Spleen (tissue), 13 donors: ENCODE measurements at places on chromosomes 3 and 15. TPM values are rescaled to one million over a fixed set of nuclear protein-coding genes. Genes with fewer than 3 reads are reported as not detected.

IFRD2 gene
- polyA plus RNA-seq, result 58.4 TPM

SPATA16 gene
- polyA plus RNA-seq, result not detected

CYFIP1 gene
- 14.2 TPM for polyA plus RNA-seq

BOC gene
- polyA plus RNA-seq, result 1.6 TPM

CEP97 gene
- 1.00 TPM for polyA plus RNA-seq

FAM107A gene
- 17.2 TPM for polyA plus RNA-seq

DNA sequence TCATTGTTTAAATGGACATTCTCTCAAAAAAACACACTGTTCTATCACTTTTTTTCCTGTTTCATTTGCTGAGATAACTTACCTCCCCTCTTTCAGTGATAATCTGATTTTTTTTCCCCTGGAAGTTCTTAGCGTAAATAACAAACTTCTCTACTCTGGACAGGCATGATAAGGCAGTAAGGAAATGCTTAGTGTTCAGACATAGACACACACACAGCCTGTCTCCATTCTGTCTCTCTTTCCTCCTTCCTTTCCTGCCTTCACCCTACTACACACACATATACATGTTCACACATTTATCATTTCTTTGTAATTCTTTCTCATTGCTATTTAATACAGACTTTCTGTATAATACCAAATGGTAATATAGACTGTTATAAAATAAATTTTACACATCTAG lies 470.8 kb upstream of the ROBO1 start:
- no peak for DNase-seq

GRCh38 chr3:117128872-117129271 lies 419.3 kb downstream of the TUSC7 start:
- no peak for DNase-seq

DNA sequence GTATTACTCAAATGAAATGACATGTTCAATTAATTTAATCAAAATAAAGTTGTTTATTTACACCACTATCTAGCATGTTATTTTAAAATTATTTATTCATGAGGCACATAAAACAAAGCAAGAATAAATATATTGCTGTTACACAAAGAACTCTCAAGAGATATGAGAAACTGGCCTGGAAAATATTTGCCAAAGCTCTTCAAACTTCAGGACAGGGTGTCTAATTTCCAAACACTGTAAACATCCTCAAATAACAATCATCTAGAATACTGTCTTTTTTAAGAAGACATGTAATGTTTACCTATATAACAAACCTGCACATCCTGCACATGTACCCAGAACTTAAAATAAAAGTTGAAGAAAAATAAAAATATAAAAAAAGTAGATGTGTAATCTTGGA lies 876.6 kb downstream of the TUSC7 start:
- no peak for DNase-seq

- DNase-seq, result no peak
Observed at GRCh38 chr3:188489639-188490405, 335.9 kb downstream of the LPP start.

- DNase-seq, result no peak
Observed at GRCh38 chr3:108222853-108223565, 785 bp upstream of the IFT57 start.

DNA sequence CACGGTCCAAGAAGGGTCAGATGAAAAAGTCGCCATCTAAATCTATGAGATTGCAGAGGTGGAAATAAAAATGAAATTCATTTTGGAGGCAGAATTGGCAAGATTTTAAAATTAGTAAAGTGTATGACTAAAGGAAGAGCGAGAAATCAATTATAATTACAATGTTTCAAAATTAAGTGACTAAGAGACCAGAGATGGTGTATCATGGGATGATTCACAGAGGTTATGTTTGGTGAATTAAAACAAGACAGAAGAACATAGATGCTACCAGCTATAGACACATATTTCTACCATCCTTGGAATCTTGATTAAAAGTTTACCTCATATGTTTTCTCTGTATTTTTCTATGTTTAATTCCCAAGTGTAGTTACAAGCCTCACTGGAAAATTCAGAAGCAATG lies 308.9 kb upstream of the DNAJC19 start:
- DNase-seq, result no peak

GRCh38 chr15:58362262-58362922 lies 69.4 kb upstream of the LIPC start:
- DNase-seq, result no peak

DNA sequence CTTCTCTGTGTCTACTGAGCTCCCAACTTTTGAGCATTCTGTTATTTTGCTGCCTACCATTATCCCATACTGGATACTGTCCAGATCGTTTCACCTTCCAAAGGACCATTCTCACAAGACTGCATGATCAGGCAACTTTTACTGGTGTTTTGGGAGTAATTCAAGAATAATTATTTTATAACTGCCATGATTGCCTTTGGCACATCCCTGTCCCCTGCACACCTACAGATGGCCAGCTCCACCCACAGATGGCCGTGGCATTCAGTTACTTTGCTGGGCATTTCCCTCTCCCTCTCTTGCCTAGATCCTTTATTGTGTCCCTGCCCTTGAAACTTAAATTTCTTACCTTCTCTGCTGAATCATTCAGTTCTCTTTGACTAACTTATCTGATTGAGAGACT lies 263.9 kb downstream of the DIPK2A start:
- no peak for DNase-seq

DNA sequence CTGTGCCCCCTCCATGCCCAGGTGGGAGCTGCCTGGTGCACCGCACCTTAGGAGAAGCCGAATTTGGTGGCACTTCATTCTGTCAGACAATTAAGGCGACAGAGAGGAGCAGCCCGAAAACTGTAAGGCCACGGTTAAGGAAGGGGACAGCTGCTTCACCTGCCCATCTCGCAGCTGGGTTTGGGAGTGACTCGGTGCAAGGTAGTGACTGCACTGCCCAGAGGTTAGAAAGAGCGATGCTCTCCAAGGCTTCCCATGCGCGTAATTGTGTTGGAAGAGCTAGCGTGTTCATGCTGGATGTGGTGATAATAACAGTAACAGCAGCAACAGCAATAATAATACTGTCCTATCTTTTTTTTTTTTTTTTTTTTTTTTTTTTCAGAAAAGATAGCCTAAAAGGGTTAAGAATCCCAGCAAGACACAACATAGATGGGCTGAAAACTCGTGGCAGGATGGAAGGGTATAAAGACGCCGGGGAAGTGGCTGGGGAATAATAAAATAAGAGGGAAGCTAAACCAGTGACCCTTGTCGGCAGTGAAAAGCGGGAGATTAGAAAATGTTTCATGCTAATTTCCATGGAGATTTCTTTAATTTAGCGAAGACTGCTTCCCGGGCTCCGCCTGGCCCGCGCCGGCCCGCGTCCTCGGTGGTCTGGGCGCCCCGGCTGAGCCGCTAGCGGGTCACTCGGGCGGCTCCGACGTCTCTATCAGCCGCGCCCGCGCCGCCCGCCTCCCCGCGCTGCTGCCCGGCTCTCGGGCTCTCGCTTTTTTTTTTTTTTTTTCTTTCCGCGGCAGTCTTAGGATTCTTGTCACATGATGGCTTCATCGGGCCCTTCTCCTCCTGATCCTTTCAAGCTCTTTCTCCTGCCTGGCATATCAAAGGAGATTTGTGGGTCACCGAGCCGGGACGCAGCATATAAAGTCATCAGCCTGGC lies 617.1 kb downstream of the NR2F2 start:
- no peak for DNase-seq

DNA sequence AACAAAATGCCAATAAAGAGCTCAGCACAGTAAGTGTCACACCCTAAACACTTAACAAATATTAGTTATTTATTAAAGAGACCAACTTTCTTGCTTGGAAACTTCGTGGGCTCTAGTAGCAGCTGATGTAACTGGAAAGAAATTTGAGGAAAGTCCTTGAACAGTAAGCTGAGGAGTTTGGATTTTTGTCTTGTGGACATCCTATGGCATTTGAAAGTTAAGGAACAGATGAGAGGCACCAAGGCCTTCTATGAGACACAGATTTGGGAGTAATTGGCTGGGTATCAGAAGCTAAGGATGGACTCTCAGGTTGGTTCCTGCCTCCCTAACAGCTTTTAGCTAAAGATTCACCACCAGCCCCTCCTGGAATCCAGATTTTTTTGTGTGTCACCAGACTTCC lies 59.7 kb upstream of the FILIP1L start:
- no peak for DNase-seq

GRCh38 chr3:45280232-45280631 lies 54.1 kb upstream of the TMEM158 start:
- no peak for DNase-seq

DNA sequence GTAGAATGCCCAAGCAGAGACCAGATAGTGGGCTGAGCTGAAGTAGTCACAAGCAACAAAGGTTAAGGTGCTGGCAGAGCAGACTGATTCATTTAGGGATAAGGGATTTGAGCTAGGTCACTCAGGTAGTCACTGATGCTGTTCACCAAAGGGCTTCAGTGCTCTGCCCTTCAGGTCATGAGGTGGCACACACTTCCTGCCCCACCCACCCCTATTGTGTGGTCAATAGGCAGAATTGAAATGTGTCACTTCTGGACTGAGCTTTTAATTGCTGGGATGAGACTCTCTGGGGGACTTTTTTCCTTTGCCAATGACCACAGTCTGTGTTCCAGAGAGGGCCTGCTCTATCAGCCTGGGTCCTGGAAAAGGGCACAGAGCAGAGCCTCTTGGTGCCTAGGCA lies 2.9 kb upstream of the DIS3L start:
- DNase-seq, result no peak

DNA sequence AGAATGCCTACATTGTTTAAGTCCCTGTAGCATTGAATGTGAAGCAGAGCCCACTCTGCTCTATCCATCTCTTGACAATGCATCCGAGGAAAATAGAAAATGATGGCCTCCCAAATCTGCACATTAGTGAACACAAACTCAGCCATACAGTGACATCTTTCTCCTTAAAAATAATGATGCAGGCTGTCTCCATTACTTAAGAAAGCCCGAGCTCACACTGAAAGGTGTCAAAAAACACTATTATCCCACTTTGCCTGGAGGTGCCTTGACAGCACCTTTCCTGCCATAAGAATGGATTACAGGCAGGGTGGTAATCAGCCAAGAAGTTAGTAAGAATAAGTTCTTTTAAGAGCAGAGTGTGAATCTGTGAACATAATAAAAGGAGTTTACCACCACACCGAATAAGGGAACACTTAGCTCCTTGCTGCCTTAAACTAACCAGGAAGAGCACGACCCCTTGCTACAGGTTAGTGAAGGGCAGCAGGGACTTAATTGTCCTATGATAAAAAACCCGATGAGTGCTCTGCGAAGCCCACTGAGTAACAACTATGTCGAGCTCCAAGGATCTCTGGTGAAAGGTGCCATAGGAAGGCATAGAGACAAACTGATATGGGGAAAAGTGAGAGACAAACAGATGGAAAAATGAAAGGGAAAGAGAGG lies 123.2 kb upstream of the TUSC7 start:
- DNase-seq, result no peak

DNA sequence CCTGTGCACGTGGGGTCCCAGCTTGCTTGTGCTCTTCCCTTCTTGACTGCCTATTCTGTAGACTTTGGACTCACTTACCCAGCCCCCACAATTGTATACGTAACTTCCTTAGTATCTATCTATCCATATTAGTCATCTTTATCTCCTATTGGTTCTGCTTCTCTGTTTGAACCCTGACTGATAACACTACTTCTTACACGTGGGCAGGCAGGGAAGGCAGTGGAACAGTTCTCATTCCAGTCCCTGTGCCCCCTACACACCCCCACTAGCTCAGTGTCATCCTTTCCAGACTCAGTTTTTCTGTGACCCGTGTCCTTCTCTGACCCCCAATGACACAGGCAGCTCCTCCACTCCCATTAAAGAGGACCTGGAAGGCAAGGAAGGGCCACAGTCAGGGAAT lies 74.2 kb upstream of the FBN1 start:
- DNase-seq, result no peak

- no peak for DNase-seq
Observed at GRCh38 chr3:42764561-42765295, 8.3 kb downstream of the CCDC13 start.

GRCh38 chr15:22880068-22880980 lies 41.9 kb downstream of the NIPA2 start:
- DNase-seq, result no peak

DNA sequence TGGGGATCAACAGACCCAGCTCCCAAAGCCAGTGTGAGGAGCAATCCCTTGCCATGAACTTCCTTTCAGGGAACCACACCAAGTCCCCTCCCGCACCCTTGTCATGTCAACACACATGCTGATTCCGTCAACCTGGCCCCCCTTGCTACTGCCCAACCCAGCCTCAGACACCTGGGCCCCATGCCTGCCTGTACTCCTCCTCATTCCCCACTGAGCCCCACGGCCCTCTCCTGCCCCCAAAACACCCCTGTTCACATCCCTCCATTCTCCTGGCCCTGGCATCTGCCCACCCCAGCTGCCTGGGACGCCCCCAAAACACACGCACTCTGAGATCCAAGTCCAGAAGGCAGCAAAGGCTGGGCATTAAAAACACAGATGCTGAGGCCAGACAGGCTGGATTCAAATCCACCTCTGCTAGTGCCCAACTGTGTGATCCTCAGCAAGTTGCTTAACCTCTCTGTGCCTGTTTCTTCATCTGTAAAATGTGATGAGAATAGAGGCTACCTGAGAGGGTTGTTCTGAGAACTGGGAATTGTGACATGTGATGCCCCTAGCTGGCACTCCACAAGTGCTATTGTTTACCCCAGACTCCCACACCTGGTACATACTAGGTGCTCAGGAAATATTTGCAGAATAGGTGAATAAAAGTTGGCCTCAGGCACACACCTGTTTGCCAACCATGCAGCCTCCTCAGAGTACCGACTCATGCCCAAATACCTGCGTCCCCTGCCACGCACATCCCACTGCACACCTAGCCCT lies 2.3 kb downstream of the PLXND1 start:
- no peak for DNase-seq

GRCh38 chr3:30294241-30294667 lies 312.1 kb upstream of the TGFBR2 start:
- no peak for DNase-seq

- DNase-seq, result no peak
Observed at GRCh38 chr15:35580606-35581005, 34.6 kb upstream of the DPH6 start.

DNA sequence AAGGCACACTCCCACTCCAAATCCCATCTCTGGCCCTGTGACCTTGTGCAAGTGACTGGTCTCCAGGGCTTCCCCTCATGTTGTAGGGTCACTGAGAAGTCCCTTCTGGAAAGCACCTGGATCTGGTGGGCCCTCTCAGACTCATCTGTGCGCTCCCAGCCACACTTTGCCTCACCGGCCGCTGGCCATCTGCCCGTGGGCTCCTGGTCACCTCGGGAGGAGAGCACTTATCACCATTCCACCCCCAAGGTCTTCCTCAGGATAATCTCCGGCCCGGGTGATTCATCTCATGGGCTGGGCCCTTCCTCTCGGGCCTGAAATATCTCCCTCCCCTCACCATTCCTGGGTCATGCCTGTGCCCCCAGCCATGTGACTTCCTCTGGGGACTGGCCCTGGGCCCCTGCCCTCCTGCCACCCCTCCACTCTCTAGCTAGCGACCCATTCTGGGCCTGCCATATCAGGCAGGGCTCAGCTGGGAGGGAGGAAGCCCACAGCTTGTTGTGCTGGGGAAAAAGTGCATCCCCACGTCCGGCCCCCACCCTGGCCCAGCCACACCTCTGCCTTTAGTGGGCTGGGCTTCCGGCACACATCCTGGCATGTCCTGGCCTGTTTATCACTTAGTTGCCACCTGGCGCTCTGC lies 10.6 kb upstream of the WNT7A start:
- peak; percentile 91 for DNase-seq

GRCh38 chr3:32821686-32822296 lies 4.0 kb downstream of the TRIM71 start:
- no peak for DNase-seq

GRCh38 chr3:121730940-121731687 lies 18.4 kb downstream of the GOLGB1 start:
- no peak for DNase-seq
